ENCODE measurements at places on chromosomes 11 and 22.

DNA sequence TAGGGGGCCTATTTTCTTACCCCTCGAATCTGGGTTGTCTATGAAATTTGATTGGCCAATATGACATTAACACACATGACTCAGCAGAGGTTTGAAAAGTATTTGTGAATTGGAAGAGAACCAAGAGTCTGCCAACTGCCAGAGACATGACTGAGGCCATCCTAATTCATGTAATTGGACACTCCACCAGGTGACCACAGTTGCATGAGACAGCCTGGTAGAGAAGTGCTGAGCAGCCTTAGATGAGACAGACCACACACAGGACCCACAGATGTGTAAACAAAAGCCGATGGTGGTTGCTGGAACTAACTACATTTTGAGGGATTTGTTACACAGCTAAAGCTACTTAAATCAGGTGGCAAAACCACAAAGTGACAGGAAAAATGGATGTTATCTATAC lies 855 bp upstream of the MS4A5 start:
- no peak for DNase-seq

- no peak for DNase-seq
Observed at GRCh38 chr11:96538104-96538503, 148.3 kb downstream of the JRKL start.

DNA sequence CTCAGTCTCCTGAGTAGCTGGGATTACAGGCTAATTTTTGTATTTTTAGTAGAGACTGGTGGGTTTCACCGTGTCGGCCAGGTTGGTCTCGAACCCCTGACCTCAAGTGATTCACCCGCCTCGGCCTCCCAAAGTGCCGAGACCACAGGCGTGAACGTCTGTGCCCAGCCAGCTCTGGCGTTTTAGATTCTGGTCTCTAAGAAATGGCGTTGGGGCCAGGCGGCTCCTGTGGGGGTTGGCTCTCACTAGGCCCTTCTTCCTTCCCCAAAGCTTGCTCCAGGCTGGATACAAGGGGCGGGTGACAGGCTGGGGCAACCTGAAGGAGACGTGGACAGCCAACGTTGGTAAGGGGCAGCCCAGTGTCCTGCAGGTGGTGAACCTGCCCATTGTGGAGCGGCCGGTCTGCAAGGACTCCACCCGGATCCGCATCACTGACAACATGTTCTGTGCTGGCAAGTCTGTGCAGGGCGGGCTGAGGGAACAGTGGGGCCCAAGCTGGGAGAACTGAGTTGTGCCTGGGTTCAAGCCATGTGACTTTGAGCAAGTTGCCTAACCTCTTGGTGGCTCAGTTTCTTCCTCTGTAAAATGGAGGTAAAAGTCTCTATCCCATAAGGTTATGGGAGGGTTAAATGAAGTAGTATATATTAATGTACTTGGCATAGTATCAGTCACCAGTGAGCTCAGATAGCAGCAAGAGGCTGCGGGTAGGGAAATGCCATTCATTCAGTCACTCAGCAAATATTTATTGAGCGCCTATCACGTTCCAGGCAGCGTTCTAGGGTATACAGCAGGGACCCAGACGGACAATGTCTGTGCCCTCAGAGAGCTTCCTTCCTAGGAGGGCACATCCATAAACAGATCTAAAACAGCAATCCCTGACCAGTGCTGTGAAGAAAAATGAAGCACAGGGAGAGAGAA lies 10.4 kb downstream of the F2 start:
- DNase-seq: peak; percentile 20

- DNase-seq: no peak
Observed at GRCh38 chr11:90235526-90235925, 12.7 kb upstream of the CHORDC1 start.

DNA sequence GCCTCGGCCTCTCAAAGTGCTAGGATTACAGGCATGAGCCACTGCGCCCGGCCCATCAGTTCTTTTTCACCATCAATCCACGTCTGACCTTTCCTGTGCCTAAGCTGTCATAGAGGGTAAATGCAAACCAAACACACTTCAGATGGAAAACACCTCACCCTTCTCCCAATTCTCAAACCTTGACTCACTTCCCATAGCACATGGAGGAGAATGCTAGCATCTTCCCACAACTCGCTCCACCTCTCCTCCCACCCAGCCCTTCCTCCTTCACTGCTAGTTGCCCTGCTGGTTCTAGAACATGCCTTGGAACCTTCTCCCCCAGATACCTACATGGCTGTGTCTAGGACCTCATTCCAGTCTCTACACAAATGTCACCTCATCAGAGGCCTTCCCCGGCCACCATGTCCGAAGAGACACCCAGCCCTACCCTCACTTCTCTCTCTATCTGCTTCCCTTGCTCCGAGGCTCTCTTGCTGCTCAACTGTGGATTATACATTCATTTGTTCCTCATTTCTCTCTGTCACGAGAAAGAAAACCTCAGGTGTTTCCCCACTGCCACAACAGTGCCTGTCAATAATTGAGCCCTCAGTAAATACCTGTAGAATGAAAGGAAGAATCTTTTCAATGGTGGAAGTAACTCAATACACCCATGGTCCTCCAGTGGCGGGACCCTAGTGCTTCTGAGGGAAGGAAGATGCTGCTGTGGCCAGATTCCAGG lies 21.3 kb upstream of the NCF4 start:
- DNase-seq: peak; percentile 18

GRCh38 chr11:35661534-35661933 lies 1.0 kb upstream of the TRIM44 start:
- DNase-seq: no peak

DNA sequence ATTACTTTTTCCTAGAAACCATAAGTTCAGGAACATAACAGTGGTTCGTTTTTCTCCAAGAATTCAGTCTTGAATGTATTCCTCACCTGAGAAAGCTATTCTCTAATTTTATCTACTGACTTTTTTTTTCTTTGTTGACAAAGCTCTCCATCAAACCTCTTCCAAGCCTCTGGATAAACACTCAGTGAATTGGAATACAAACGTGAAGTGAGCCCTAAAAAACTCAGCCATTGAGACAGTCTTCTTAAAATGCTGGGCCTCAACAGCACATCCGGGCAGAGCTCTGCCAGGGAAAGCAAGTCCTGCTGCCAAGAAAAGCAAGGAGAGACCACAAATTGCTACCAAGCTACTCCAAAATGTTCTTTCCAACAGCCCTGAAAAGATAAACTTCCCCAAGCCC lies 7.7 kb upstream of the SLC1A2 start:
- DNase-seq: peak; percentile 76

- no peak for DNase-seq
Observed at GRCh38 chr11:17774232-17775034, 39.9 kb downstream of the KCNC1 start.

DNA sequence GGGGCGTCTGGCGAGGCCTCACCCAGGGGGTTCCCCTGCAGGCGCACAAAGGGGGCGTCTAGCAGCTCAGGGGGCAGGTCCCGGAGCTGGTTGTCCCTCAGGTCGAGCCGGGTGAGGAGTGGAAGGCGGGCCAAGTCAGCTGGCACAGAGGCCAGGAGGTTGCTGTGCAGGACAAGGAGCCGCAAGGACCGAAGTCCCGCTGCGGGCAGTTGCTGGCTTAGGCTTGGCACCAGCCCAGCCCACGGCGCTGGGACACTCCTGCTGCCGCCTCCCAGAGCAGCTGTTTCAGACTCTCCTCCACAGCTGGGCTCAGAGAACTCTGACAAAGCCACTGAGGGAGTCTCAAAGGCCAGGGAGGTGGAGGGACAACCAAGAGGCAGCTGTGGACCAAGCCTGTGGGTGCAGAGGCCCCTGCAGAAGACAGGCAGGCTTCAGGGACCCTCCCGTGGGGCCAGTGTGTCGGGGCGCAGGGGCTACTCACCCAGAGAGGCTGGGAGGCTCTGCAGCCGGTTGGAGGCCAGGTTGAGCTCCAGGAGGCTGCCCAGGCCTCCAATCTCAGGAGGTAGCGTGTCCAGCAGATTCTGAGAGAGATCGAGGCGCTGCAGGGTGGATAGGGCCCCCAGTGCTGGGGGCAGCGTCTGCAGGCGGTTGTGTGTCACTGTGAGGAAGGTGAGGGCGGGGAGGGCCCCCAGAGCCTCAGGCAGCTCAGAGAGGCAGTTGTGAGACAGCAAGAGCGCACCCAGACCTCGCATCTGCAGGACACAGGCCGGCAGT lies 2.2 kb downstream of the PIDD1 start:
- no peak for DNase-seq

DNA sequence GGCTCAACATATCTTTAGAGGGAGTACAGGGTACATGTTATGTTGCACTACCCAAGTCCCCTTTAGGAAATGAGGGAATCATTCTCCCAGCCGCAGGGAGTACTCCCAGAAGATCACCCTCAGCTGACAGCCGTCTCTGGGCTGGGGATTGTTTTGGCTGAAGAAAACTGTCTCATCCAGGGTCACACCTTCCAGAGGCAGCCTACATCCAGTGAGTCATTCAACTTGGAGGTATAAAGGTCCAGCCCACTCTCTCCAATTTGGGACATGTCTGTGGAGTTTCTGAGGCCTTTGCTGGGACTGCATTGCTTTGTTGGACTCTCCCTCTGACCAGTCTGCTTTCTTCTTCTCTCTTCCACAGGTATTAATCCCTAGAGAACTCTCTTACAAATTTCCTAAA lies 42.1 kb downstream of the RASSF10 start:
- no peak for DNase-seq

- peak; percentile 90 for DNase-seq
Observed at GRCh38 chr11:77602381-77603088, 12.8 kb downstream of the AQP11 start.

DNA sequence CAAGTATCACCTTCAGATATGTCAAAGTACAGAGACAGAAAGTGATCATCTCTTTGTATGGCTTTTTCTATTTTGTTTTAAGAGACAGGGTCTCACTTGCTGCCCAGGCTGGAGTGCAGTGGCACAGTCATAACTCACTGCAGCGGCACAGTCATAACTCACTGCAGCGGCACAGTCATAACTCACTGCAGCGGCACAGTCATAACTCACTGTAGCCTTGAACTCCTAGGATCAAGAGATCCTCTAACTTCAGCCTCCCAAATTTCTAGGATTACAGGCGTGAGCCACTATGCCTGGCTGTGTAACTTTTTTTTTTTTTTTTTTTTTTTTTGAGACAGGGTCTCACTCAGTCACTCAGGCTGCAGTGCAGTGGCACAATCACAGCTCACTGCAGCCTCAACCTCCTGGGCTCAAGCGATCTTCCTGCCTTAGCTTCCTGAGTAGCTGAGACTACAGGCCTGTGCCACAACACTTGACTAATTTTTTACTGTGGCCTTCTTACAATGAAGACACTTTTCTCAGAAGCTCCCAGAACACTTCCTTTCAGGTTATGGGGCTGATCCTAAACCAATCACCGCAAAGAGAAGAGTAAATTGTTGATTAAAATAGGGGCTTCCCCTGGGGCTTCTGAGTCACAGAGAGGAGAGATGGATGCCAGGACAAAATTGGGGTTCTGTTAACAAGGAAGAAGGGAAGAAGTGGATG lies 9.0 kb upstream of the HIKESHI start:
- DNase-seq: no peak

DNA sequence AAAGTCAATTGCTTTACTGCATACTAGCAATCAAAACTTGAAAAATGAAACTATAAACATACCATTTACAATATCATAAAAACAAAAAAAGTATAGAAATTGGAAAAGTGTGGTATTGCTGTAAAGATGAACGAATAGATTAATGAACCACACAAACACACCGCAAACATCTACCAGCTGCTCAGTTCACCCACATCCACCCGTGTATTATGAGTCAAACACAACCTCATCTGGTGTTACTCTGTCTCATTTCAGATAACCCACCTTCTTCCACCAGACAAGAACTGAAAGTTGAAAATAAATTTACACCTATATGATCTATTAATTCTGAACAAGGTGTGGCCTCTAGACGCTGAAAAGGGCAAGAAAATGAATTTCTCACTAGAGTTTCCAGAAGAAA lies 53.3 kb downstream of the BLID start:
- no peak for DNase-seq

- DNase-seq: no peak
Observed at GRCh38 chr11:114187173-114187572, 109.0 kb upstream of the NNMT start.

DNA sequence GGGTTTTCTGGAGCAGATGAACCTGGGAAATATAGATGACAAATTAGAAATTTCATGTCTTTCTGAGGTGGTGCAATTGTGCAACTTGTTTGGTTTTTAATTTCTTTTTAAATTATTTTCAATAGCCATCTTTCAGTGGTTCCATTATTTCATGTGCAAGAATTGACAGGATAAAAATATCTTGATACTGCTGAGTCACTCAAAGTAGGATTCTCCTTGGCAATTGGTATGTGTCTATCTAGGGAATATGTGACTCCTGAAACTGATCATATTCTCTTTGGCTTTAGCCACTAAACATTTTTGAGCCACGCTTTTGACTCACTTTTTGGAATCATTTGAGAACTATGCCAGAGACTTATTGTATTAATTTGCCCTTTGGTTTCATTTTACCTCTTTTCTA lies 331.5 kb downstream of the KCNA4 start:
- no peak for DNase-seq

- no peak for DNase-seq
Observed at GRCh38 chr11:70103256-70103975, 25.3 kb downstream of the ANO1 start.

- DNase-seq: peak; percentile 45
Observed at GRCh38 chr22:46229701-46230100, 20.4 kb downstream of the CDPF1 start.

GRCh38 chr11:116986521-116987105 lies 111.6 kb downstream of the SIK3 start:
- peak; percentile 88 for DNase-seq

GRCh38 chr22:39598017-39598965 lies 27.7 kb downstream of the CACNA1I start:
- DNase-seq: no peak

DNA sequence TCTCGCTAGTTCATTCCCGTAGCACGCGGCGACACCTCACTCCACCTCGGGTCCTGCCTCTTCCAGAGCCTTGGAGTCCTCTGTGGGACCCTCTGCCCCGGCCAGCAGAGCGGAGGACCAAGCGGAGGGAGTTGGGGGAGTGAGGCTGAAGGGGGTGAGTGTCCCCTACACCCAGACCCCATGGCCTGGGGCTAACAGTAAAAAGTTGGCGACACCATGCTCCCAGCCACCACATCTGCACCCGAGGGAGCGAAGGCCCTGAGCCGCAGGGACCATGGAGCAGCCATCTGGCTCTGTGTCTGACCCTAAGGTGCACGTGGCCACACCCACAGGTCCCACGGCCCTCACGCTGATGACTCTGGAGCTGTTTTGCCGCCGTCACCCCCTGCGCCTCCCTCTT lies 293.8 kb downstream of the BRD1 start:
- DNase-seq: no peak

- peak; percentile 98 for DNase-seq
Observed at GRCh38 chr11:20035701-20036601, 124.3 kb downstream of the DBX1 start.
